ENCODE measurements at places on chromosomes 6 and 20. TPM values are rescaled to one million over a fixed set of nuclear protein-coding genes. Genes with fewer than 3 reads are reported as not detected.

DNA sequence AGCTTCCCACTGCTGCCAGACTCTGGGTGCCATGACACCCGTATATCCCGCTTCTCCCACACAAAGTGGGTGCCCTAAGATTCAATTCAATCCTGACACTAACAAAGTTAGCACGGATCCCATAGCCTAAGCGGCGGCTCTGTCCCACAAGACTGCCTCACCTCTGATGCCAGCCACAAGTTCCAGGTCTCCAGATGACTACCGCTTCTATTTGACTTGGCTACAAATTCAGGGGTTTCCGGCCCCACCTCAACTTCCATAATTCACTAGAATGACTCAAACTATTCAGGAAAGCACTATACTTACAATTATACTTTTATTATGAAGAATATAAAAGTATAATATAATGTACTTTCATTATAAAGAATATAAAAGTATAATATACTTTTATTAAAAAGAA is 24.8 kb upstream of the SLC22A23 start:
- no peak for DNase-seq

Gene OR11A1
- total RNA-seq, result not detected

Gene CLVS2
- not detected for total RNA-seq

Gene PSMB8
- 196 TPM for total RNA-seq

- DNase-seq, result no peak
These were observed 38.7 kb downstream of the GTF2H5 start for GRCh38 chr6:158206740-158207421.

- DNase-seq, result no peak
These were observed 142.5 kb upstream of the RUNX2 start for GRCh38 chr6:45185403-45186251.

DNA sequence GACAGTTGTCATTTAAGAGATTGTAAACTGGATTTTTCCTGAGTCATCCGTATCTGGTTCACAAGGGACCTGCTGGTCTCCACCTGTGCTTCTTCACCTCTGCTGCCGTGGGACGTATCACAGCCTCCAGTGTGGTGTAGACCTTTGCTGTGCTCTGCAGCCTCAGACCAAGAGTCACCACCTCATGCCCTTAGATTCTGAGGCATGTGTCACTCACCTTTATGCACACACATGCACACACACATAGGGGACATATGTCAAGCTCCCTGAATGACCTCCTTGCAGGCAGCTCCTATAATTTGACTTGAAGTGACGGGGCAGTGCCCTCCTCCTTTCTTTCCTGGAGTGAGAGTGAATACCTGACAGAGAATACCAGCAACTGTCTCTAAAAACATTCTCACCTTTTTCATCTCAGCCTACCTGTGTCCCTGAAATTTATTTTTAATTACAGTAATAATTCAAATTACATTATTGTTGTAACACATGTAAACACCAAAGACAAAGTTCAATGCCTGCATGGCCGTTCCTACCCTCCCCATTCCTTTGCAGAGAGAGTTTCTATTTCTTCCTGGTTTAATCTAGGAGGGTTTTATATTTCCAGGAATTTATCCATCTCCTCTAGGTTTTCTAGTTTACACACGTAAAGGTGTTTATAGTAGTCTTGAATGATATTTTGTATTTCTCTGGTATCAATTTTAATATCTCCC is 3.5 kb downstream of the SLC17A4 start:
- DNase-seq, result no peak

DNA sequence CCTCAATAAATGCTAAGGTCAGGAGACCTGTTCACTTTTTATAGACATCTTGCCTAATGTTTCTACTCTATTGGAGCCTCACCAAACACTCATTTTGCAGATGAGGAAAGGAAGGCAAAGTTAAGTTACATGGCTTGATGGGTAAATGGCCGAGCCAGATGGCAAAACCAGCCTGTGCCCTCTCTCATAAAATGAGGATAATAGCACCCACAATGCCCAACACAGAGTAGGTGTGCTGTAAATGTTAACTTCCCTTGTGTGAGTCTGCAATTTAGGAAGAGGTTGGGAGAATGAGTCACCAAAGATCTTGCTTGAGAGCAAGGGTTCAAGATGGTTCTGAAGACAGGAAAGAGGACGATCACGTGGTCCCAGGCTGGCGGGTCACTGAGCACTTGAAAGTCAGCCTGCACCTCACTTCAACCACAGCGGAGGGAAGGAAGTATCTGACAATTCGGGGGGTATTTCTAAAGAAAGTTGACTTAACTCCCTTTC is 3.3 kb downstream of the KCNK5 start:
- DNase-seq, result no peak

DNA sequence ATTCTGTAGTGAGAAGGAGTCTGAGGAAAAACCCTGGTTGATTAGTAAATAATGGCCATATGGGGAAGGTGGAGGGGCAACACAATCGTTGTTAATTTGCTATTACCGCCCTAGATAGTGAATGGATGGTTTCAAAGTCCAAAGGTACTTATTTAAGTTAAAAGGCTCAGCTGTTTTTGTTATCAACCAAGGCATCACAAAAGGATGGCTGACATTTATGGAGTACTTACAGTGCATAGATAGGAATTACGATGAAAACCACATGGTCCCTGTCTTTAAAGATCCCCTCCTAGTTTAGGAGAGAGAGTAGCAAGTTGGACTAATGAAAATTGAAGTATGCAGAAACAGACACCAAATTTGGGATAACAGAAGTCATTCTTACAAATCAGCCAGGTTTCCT is 319.6 kb downstream of the CDKAL1 start:
- no peak for DNase-seq

GRCh38 chr20:49278818-49279676 is 1.2 kb upstream of the ZNFX1 start:
- no peak for DNase-seq

All from Calu3 (cell line).